Uterus (tissue), 4 donors: ENCODE measurements at places on chromosomes 5 and 9.

DNA sequence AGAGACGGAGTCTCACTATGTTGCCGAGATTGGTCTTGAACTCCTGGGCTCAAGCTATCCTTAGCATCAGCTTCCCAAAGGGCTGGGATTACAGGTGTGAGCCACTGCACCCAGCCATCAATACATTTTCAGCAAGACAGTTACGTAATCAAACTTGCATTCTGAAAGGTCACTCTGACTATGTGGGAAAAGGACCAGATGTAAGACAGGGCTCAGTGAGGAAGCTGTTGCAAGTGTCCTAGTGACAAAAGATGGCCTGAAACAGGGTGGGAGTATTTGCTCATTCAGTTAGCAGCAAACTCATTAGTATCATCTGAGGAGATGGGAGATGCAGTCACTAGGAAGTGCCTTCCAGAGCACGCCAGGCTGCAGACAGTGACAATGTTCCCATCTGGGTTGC is 16.9 kb downstream of the MED27 start:
- no peaks in the 10 kb centered on the region for H3K27me3 ChIP-seq
- no peak overlapping the region for H3K27ac ChIP-seq
- H3K4me3 ChIP-seq = no peak overlapping the region
- DNase-seq = no peak
- no peaks in the 10 kb centered on the region for H3K4me1 ChIP-seq

DNA sequence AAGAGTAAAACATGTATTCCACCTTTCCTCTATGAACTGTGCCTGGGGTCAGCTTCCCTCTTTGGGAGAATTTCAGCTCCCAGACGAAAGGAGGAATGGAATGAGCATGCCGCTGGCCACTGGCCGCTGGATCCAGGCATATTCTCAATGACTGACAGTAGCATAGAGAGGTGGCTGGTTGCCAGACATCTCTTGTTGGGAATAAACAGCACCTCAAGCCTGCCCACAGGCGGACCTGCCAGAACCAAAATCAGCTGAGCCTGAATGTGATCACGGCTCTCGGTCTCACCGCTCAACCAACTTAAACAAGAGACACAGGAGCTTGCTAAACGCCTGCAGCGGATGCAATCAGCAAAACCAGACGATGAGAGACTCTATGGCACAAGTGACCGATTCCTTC is 20.6 kb downstream of the TBC1D9B start:
- H3K36me3 ChIP-seq = no peaks in the 10 kb centered on the region
- no peak for DNase-seq
- H3K4me3 ChIP-seq = no peak overlapping the region
- H3K4me1 ChIP-seq = no peaks in the 10 kb centered on the region

DNA sequence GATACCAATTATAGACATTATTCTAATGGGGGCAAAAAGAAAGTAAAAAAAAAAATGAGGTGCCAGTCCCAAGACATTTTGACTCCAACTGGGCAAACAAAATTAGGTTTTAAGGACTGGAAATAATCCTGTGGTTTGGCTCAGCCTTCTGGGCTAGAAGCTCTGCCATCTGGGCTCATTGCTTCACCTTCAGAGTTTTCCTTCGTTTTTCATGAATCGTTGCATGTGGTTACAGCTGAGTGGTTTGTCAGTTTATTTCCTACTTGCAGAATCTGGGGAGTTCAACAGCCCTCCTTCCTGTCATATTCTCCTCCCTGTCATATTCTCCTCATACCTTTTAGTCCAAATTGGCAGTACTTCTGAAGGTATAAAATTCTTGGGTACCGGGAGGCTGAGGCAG is 12.0 kb downstream of the UGT3A2 start:
- no peaks in the 10 kb centered on the region for H3K4me1 ChIP-seq
- H3K27me3 ChIP-seq = no peaks in the 10 kb centered on the region
- H3K4me3 ChIP-seq = no peak overlapping the region
- DNase-seq = no peak

DNA sequence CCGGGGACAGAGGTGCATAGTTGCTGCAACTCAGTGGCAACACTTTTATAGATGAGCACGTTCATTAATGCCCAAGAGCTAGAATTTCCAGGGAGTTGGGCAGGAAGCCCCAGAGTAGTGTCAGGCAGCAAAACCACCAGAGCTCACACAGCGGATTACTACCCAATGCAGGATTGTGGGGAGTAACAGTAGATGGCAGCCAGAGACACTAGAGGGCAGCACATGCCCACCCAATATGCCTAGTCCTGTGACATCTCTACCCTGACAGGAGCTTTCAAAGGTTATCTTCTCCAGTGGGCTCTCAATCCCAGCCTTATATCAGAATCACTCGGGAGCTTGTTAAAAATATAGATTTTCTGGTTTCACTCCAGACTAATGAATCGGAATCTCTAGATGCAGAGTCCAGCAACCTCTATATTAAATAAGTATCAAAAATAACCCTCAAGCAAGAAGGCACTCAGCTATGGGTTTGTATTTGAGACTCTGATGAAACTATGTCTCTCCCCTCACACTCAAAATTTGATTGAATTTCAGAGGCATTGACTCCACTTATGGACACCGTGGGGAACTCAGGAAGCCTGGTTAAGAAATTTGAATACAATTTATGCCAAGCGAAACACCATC is 58.4 kb upstream of the PHF24 start:
- H3K4me3 ChIP-seq = no peak overlapping the region
- no peaks in the 10 kb centered on the region for H3K36me3 ChIP-seq
- no peaks in the 10 kb centered on the region for H3K4me1 ChIP-seq
- H3K27me3 ChIP-seq = no peaks in the 10 kb centered on the region

DNA sequence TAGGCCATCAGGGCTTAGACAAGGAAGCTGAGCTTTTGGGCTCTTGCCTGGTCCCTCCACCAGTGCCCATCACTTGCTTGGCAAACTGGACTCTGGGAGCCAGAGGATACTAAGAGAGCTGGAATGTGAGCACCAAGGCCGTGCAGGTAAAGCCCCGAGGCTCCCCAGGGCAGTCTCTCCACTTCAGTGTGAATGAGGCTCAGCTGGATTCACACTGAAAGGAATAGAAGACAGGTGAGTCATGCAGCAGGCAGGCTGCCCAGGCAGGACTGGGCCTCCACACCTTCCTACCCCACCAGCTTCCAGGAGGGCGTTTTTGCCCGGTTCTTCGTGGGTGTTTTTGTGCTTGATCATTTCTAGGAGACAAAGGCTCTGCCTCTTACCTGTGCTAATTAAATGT is 7.3 kb upstream of the CTSV start:
- no peaks in the 10 kb centered on the region for H3K36me3 ChIP-seq
- no peaks in the 10 kb centered on the region for H3K27me3 ChIP-seq
- H3K27ac ChIP-seq = no peak overlapping the region
- no peaks in the 10 kb centered on the region for H3K4me1 ChIP-seq

- no peak for DNase-seq
- no peaks in the 10 kb centered on the region for H3K36me3 ChIP-seq
- no peaks in the 10 kb centered on the region for H3K27me3 ChIP-seq
- no peak overlapping the region for H3K4me3 ChIP-seq
- H3K27ac ChIP-seq = no peak overlapping the region
These were observed 211.5 kb downstream of the SEC61B start for GRCh38 chr9:99433555-99433954.

- no peak for DNase-seq
- no peak overlapping the region for H3K4me3 ChIP-seq
- H3K4me1 ChIP-seq = no peaks in the 10 kb centered on the region
These were observed 498.0 kb downstream of the SPOCK1 start for GRCh38 chr5:137001026-137001569.

- H3K27ac ChIP-seq = no peak overlapping the region
- H3K27me3 ChIP-seq = no peaks in the 10 kb centered on the region
- no peak overlapping the region for H3K4me3 ChIP-seq
- no peaks in the 10 kb centered on the region for H3K36me3 ChIP-seq
These were observed 136.7 kb downstream of the CD180 start for GRCh38 chr5:67059744-67060490.

GRCh38 chr5:24547132-24547531 is 97.6 kb downstream of the CDH10 start:
- no peaks in the 10 kb centered on the region for H3K4me1 ChIP-seq
- no peak for DNase-seq
- no peak overlapping the region for H3K4me3 ChIP-seq
- no peaks in the 10 kb centered on the region for H3K27me3 ChIP-seq

DNA sequence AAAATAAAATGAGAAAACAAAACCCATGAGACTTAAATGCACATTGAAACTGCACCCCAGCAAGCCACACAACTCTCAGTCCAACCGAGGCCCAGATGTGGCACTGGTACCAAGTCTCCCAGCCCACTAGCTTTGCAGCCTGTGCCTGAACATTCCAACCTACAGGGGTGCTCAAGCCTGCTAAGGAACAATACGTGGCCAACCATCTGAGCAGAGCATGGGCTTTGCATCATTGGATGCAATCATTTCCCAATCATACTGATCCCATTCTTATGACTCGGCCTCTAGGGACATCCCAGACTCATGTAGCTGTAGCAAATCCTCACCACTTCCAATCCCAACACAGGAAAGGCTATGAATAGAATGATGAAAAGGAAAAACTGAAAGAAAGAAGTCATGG is 297.2 kb downstream of the SPOCK1 start:
- H3K4me1 ChIP-seq = no peaks in the 10 kb centered on the region
- no peak overlapping the region for H3K4me3 ChIP-seq
- H3K36me3 ChIP-seq = no peaks in the 10 kb centered on the region
- DNase-seq = peak; percentile 19
- H3K27me3 ChIP-seq = no peaks in the 10 kb centered on the region

DNA sequence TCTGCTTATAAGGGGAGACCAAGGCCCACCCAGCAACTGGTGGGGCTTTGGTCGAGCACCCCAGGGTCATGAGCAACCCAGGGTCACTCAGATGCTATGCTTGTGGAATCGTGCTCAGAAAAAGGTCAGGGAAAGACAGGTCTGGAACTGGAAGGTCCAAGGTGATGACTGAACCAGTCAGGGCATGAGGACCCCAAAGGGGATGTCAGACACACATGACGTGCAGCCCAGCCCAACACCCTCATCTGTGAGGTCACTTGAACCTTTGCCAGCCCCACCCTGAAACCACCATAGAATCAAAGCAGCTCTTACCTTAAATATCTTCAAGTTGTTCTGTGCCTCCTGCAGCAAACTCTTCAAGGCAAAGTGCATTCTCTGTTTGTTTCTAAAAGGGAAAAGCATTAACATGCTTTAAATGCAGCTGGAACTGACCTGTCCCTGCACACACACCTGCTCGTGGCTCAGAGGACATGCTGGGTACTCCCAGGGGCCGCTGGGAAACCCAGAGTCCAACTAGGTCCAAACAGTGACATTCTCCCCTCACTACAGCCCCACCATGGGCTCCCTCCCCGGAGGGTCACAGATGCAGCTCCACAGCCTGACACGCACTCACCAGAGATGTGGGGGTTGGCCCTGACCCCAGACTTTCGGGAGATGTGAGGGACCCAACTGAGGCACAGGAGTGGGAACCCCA is 29.4 kb downstream of the IPPK start:
- peaks cover 5% of the 10 kb centered on the region for H3K4me1 ChIP-seq
- peak overlapping the region; percentile 51 for H3K27ac ChIP-seq
- H3K27me3 ChIP-seq = no peaks in the 10 kb centered on the region
- H3K4me3 ChIP-seq = no peak overlapping the region
- H3K36me3 ChIP-seq = no peaks in the 10 kb centered on the region

GRCh38 chr5:116885825-116886224 is 311.2 kb upstream of the SEMA6A start:
- H3K27ac ChIP-seq = no peak overlapping the region
- no peaks in the 10 kb centered on the region for H3K4me1 ChIP-seq
- H3K4me3 ChIP-seq = no peak overlapping the region
- H3K27me3 ChIP-seq = no peaks in the 10 kb centered on the region
- no peaks in the 10 kb centered on the region for H3K36me3 ChIP-seq
- DNase-seq = no peak

- H3K27me3 ChIP-seq = no peaks in the 10 kb centered on the region
- no peak overlapping the region for H3K4me3 ChIP-seq
- H3K36me3 ChIP-seq = no peaks in the 10 kb centered on the region
- H3K4me1 ChIP-seq = no peaks in the 10 kb centered on the region
- no peak overlapping the region for H3K27ac ChIP-seq
These were observed 73.0 kb downstream of the C9orf85 start for GRCh38 chr9:71984403-71984802.

- H3K4me3 ChIP-seq = no peak overlapping the region
- H3K4me1 ChIP-seq = no peaks in the 10 kb centered on the region
- no peaks in the 10 kb centered on the region for H3K36me3 ChIP-seq
- DNase-seq = no peak
These were observed 26.9 kb downstream of the BICD2 start for GRCh38 chr9:92737611-92738299.

- H3K36me3 ChIP-seq = no peaks in the 10 kb centered on the region
- no peak overlapping the region for H3K27ac ChIP-seq
- H3K4me3 ChIP-seq = no peak overlapping the region
- no peaks in the 10 kb centered on the region for H3K27me3 ChIP-seq
- no peak for DNase-seq
These were observed 189.8 kb downstream of the ELAVL2 start for GRCh38 chr9:23636199-23636598.

GRCh38 chr5:167285591-167285990 is 1005.9 kb upstream of the WWC1 start:
- H3K27me3 ChIP-seq = no peaks in the 10 kb centered on the region
- no peaks in the 10 kb centered on the region for H3K4me1 ChIP-seq
- H3K27ac ChIP-seq = no peak overlapping the region
- H3K4me3 ChIP-seq = no peak overlapping the region

DNA sequence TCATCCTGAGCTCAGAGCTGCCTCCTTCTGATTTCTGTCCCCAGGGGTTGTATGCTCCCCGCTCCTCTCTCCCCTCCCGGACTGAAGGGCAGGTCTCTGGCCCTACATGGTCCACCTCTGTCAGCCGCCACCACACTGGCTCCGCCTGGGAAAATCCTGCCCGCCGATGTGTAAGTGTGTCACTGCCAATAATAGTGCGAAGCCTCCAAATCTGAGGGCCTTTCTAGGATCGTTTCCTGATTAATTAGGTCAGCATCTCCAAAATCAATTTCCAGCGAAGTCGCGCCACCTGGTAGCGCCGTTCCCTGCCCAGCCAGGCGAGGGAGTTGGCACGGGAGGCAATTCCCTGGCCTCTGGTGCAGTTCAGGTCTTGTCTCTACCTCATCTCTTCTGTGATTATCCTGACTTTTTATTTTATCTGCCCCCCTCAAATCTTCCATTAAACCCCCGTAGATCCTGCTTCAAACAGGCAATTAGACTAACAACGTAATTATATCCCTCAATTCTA is 73.5 kb downstream of the ZNF618 start:
- H3K4me3 ChIP-seq = no peak overlapping the region
- no peaks in the 10 kb centered on the region for H3K36me3 ChIP-seq
- no peaks in the 10 kb centered on the region for H3K4me1 ChIP-seq
- no peak overlapping the region for H3K27ac ChIP-seq
- no peaks in the 10 kb centered on the region for H3K27me3 ChIP-seq

DNA sequence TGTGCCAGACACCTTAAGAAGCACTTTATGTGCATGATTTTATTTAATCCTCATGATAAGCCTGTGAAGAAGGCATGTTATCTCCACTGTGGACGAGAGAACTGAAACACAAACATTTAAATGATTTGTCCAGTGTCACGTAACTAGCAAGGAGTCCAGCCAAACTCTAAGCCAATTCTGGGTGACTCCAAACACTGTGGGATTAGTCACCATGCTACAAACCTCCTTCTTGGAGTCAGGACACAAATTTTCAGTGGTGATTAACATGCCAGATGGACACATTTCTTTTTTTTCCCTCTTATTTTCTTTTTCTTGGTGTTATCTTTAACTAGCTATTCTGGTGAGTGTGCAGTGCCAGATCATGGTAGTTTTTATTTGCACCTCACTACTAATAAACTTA is 316.8 kb downstream of the NDUFS4 start:
- H3K27me3 ChIP-seq = no peaks in the 10 kb centered on the region
- H3K4me3 ChIP-seq = no peak overlapping the region
- no peaks in the 10 kb centered on the region for H3K4me1 ChIP-seq
- H3K36me3 ChIP-seq = no peaks in the 10 kb centered on the region
